Dermis microvascular lymphatic vessel endothelial cell (primary cell): ENCODE measurements at places on chromosomes 2 and 18. TPM values are rescaled to one million over a fixed set of nuclear protein-coding genes. Genes with fewer than 3 reads are reported as not detected.

The THUMPD2 gene
- total RNA-seq: 4.2 and 4.4 TPM in 2 replicates

The LHCGR gene
- not detected in 2 replicates for total RNA-seq

- no peak for DNase-seq
These were observed 74.9 kb upstream of the AGAP1 start for GRCh38 chr2:235418918-235419317.

DNA sequence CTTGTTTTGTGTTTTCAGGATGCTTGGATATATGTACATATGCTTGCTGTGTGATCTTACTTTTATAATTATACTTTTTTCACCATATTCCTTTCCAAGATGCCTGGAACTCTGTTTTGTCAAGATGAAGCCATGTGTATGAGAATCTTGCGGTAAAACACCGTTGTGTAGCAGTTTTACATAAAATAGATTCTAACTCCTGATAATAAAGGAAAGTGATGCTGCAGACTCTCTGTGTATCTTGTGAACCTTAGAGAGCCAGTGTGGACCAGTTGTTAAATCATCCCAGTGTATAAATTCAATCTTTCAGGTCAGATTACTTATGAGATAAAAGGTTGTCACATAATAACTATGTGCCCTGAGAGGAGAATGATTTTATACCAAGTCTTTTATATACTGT, 12.5 kb upstream of the ITGA4 start:
- DNase-seq: no peak

The NT5DC4 gene
- not detected in 2 replicates for total RNA-seq

The ST6GAL2 gene
- 0.63 and 1.7 TPM in 2 replicates for total RNA-seq

DNA sequence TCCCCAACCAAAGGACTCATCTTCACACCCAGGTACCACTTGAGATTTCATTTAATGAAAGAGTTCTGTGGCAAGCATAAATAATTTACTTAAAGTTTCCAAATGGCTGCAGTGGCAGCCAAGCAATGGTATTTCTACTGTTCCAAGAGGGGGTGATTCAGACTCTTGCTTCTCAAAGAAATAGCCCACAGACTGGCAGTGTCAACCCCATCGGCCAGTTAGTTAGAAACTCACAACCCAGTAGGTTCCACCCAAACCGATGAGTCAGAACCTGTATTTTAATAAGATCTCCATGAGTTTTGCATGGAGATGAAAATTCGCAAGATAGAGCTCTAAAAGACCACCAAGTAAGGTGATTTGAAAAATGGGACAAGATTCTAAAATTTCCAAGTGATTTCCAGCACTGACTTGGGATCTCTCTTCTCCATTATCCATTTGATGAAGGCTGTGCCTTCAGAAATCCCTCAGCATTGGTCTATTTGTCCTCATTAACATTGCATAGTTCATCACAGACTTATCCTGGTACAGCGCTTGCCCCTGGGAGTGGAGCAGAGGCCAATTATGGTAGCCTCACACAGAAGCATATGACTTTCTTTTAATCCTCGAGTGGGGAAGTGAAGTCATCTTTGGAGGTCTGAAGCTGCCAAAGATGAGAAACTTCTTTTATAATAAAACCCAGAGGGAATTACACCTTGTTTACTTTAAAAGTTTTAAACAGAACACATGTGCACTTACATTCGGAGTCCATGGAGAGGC, 361.4 kb upstream of the ID2 start:
- no peak for DNase-seq
